ENCODE measurements at places on chromosomes 7 and 10. TPM values are rescaled to one million over a fixed set of nuclear protein-coding genes. Genes with fewer than 3 reads are reported as not detected.

Gene ZNF365
- 0.06 TPM for total RNA-seq

Gene LEP
- 0.32 TPM for total RNA-seq

Gene BBIP1
- total RNA-seq = 14.8 TPM

Gene ANKRD22
- not detected for total RNA-seq

All from psoas muscle (tissue), 8 donors.